Fibroblast of skin of back (primary cell): ENCODE measurements at places on chromosomes 12 and 14.

DNA sequence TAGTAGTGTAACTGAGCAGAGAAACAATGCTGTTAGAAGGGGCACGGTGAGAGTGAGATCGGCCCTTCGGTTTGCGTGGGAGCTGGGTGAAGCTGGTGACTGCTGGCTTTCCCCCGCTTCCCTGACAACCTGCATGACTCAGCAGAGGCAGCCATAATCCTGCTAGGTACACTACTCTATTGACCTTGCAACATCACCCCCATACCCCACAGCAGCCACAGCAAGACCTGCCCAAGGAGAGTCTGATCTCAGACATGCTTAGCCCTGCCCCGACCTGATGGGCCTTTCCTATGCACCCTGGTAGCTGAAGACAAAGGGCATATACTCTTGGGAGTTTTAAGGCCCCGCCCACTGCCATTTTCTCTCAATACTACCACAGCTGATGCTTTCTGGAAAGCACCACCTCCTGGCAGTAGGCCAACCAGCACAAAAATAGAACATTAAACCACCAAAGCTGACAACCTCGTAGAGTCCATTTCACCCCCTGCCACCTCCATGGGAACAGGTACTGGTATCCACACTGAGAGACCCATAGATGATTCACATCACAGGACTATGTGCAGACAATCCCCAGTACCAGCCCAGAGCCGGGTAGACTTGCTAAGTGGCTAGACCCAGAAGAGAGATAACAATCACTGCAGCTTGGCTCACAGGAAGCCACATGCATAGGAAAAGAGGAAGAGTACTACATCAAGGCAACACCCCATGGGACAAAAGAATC lies 75.9 kb upstream of the RGS6 start:
- no peak for DNase-seq

- no peak for DNase-seq
These were observed 20.4 kb downstream of the CCDC88C start for GRCh38 chr14:91396959-91397815.

- DNase-seq = no peak
These were observed 45.1 kb downstream of the ARID2 start for GRCh38 chr12:45774508-45775162.

- peak; percentile 16 for DNase-seq
These were observed 7.4 kb upstream of the CYP46A1 start for GRCh38 chr14:99676657-99677056.

GRCh38 chr12:107779077-107779831 lies 4.8 kb downstream of the ASCL4 start:
- DNase-seq = no peak

GRCh38 chr14:94827711-94828447 lies 58.0 kb upstream of the GSC start:
- DNase-seq = no peak

GRCh38 chr12:64716371-64716770 lies 42.8 kb downstream of the GNS start:
- no peak for DNase-seq

DNA sequence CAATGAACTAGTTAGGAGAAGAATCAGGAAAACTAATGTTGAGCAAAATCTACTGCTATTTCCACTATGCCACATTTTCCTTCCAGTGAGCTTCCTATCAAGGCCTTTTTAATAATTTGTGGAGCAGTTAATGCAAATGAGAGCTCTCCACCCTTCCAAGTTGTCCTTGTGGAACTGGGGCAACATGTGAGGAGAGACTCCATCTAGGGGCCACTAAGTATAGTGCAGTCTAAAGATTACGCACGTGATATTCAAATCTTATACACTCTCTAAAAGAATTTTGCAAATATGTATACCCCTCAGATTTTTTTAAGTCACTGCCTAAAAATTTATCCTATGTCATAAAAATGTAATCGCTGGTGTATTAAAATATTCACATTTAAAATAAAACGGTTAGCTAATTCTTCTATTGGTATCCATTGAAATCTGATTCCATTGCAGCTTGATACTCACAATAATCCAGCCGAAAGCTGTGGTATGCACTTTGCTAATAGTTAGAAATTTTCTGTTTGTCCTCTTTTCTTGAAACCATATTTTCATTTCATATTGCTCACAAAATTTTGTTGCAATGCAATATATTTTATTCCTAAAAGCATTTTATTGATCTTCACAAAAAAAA lies 100.1 kb downstream of the PAH start:
- DNase-seq = peak; percentile 31

GRCh38 chr14:101876555-101876938 lies 87.8 kb upstream of the DYNC1H1 start:
- peak; percentile 19 for DNase-seq

DNA sequence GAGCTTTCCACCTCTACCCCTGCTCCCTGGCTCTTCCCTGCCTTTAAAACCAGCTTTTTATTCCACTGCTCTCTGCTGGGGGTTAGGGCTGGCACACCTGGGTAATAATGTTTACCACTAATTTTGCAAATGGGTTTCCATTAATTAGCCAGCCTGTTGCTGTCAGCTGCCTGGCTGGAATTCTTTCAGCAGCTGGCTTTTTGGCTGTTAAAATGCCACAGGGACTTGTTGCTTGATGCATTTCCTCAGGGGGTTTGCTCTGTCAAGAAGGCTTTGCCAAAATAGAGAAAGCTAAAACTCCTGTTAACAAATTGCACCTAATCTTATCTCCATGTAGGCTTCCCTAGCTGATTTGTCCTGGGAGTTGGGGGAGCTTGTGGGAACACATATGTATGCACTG lies 51.8 kb upstream of the PSMC1 start:
- no peak for DNase-seq

DNA sequence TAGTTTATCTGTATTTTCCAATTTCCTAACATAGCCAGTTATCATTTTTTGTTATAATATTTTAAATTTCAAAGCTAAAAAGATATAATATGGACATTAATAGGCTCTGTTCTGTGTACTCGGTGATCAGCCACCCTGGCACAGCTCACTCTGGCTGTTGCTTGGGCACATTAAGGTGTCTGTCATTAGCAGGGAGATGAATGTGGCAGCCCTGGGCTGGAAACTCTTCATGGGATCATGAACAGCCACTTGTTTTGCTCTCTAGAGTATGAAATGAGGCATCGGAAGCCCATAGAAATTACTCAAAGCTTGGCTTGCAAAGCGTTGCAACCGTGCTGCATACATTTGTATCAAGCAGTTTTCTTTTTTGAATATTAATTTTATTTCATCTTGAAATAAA lies 233.2 kb downstream of the DACT1 start:
- DNase-seq = no peak

- DNase-seq = no peak
These were observed 95.8 kb upstream of the SLC35F4 start for GRCh38 chr14:57961786-57962060.

DNA sequence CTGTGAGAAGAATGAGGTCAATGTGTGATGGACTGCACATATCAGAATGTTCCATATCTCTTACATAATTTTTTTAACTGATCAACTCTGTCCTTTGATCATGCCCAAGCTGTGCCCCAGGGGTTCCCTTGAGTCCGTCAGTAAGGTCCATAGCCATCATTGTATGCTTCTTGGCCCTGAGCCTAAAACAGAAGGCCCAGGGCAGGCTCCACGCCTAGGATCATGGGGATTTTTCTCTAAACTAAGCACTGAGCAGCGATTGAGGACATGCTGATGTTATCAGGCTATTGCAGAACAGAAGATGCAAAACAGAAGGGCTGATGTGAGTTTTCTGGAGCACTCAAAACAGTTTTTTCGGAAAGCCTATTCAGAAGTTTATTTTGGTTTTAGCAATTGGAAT lies 20.9 kb downstream of the RNASE9 start:
- DNase-seq = no peak

DNA sequence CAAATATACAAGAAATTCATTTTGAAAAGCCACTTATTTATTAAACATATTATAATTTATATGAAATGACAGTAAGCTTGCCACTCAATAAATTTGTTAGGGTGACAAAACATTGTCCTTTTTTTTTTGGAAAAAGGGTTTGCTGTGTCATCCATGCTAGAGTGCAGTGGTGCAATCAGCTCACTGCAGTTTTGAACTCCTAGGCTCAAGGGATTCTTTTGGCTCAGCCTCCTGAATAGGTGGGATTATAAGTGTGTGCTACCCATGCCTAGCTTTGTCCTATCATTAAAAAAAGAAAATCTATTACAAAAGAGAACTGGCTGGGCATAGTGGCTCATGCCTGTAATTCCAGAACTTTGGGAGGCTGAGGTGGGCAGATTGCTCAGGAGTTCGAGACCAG lies 66.8 kb downstream of the FGD6 start:
- DNase-seq = no peak

- peak; percentile 41 for DNase-seq
These were observed 827.0 kb downstream of the AACS start for GRCh38 chr12:125892276-125892675.

DNA sequence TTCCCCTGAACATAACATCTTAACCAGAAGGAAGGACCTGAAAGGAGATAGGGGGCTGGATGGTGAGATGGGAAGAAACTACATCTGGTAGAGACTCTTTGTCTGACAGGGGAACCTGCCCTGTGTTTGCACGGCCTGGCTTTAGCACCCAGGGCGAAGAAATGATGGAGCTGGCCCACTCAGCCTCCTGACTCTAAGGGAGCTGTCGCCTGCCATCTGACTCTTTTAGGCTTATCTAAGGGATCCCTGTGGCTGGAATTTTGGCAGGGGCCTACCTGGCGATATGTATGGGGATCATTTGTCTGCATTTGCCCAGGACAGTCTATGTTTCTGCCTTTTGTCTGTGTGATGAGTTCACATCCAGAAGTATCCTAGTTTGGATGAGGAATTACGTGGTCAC lies 15.6 kb upstream of the CACNA2D4 start:
- no peak for DNase-seq

GRCh38 chr14:33792720-33793368 lies 158.0 kb downstream of the EGLN3 start:
- peak; percentile 68 for DNase-seq

- no peak for DNase-seq
These were observed 112.3 kb upstream of the NCOR2 start for GRCh38 chr12:124679533-124680371.

DNA sequence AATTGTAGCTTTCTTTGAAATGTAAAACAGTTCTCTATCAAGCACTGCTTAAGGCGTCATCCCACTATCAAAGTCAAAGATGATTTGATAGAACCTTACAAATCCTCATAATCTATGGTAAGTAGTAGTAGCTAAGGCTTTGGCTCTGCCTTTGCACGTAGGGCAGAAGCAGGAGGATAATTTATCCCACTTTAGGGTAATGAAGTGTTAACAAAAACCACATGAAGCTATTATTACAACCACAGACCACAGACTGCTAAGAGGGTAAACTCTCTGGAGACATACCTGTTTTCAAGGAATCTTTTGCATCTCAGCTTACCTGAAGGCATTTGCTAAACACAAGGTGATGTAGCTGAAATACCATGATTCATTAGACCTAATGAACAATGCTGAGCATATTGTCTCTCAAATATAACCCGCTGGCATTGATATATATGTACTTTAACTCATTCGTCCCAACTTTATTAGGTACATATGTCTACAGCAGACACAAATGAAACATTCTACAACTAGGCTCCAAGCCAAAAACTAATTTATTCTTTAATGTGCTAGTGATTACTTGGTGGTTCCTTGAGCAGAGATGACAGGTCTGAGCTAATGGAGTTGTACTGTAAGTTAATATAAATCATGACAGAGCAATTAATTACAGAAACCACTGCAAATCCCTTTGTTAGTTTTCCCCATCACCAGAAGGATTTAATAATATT lies 368.8 kb downstream of the ETNK1 start:
- DNase-seq = no peak

DNA sequence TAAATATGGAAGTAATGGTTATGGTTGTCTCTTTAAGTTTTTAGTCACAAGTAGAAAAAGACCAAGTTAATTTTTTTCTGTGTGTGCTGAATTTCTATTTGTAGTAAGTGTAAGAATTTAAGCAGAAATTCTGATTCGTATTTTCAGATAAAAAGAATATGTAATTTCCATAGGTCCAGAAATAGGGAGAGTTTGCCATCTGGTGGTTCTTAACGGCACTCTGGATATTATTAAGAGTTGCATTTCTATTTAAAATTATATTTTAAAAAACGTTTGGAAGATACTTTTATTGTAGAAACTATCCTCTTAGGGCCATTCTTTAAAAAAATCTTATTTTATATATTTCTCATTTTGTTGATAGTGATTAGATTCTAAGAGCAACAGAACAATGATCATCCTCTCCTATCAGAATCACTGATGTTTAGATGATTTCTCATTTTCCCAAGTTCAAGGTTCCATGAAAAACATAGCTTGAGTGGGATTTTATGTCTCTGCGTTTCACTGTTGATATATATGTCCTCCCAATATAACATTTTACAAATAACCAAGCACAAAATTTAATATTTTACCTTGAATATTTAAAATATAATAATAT lies 88.3 kb downstream of the LRRK2 start:
- no peak for DNase-seq

DNA sequence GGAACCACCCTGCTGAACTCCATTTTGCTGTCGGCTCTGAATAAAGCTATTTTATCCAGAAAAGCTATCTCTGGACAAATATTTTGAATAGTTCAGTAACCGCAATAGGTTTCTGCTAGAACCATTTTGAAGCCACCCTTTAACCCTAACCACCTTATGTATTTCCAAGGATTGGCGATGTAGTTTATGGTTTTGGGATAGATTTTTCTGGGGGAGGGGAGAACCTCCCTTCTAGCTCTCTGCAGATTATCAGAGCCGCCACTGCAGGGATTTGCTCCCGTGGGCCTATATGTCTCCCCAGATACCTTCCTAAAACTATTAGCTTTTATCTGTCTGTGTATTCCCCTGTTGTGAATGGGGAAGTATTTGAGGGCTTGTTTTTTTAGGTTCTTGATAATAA lies 1.8 kb upstream of the TUBA1B start:
- no peak for DNase-seq

DNA sequence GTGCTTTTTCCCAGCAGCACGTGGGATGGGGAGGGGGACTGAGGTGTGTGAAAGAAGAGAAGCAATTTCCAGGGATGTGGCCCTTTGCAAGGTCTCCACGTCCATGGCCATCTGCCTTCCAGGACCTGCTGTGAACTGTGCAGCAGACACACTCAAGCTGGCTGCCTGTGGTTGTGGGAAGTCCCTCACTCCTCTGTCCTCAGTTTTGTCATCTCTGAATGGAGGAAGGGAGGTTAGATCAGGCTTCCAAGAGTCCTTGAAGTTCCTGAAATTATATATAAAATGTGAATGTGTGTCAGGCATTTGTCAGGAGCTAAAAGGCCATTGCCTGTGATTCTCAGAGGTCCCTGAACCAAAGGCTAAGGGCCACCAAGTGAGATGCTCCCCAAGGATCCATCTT lies 328.2 kb downstream of the CACNA1C start:
- no peak for DNase-seq
